ENCODE measurements at places on chromosomes 16 and 17.

- DNase-seq: no peak
Observed at GRCh38 chr17:72053449-72053848, 67.4 kb upstream of the SOX9 start.

- DNase-seq: no peak
Observed at GRCh38 chr17:2063261-2064146, 8.6 kb downstream of the HIC1 start.

- DNase-seq: no peak
Observed at GRCh38 chr16:5791011-5791657, 693.5 kb upstream of the EEF2KMT start.

DNA sequence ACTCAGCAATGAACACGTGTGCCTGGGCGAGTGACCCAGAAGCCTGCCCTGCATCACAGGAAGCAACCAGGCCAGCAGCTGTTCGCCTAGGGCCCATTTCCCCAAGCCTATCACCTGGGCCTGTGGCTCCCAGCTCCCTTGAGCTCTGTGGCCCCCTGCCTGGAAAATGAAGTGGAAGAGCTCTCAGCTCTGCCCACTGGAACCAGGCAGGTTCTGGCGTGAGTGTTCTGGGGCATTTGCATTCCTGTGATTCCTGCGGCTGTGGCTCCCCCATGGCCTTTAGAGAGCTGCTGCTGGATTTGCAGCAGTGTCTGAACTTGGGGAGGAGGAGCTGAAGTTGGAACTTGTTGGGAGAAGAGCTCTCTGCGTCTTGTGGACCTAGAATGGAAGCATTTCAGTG is 22.8 kb downstream of the PGS1 start:
- no peak for DNase-seq

- no peak for DNase-seq
Observed at GRCh38 chr17:4588391-4588790, 4.1 kb downstream of the SMTNL2 start.

DNA sequence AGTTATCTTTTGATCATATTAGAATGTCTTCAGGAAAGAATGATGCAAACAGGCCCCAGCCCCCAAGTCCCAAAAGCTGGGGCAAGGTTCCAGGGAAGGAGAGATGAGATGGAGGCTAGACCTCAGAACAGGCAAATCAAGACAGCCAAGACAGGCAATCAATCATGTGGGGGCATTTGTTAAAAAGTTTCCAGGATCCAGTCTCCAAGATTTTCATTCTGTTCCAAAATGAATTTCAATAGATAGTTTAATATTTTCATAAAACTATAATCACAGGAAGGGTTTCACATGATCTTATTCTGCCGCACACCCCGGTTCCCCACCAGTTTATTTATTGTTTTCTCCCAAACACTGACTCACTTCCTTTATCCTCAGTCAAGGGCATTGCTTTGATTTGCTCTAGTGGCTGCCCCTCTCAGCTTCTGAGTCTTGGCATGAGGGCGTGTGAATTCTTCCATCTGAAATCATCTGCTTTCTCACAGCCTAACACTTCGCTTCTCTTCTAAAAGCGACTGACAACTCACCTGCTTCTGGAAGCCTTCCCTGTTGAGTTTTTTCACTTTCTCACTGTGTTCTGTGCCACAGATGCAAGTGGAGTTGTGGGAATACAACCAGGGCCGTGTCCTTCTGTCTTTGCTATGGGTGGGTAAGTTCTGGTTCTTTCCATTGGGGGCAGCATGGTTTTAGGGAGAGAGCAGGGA is 12.2 kb upstream of the TERF2 start:
- DNase-seq: no peak

GRCh38 chr17:58818654-58819053 is 63.0 kb downstream of the PPM1E start:
- no peak for DNase-seq

DNA sequence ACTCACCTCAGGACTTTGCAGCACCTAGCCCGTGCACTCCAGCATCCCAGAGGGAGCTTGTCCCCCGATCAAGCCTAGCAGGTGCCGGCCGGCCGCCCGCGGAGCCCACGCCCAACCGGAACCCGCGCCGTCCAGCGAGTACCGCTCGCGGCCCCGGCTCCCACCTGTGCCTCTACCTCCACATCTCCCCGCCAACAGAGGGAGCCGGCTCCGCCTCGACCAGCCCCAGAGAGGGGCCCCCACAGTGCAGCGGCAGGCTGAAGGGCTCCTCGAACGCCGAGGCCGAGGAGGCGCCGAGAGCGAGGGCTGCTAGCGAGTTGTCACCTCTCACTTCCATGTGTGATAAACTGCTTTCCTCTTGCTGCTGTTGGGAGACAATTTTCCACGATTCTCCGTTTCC is 41.1 kb upstream of the DHRS7B start:
- DNase-seq: no peak

DNA sequence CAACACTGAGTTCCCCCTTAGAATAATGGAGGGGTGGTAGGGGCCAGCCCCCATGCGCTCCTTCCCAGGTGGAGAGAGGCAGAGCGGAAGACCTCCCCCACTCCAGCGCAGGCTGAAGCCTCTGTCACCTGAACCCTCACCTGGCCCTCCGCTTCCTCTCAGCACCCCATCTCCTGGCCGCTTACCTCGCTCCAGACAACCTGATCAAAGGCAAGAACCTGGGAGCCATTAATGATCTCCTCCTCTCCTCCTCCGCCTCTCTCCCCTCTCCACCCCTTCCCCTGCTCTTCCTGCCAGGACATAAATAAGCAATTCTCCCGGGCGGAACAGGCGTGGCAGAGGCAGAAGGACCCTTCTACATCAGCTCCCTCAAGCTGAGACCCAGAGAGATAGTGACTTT is 110.2 kb upstream of the LHX1 start:
- DNase-seq: no peak
